ENCODE measurements at places on chromosomes 13 and 19. TPM values are rescaled to one million over a fixed set of nuclear protein-coding genes. Genes with fewer than 3 reads are reported as not detected.
A peak's percentile ranks its signal among the peaks of the same experiment; 100 is the strongest.

DNA sequence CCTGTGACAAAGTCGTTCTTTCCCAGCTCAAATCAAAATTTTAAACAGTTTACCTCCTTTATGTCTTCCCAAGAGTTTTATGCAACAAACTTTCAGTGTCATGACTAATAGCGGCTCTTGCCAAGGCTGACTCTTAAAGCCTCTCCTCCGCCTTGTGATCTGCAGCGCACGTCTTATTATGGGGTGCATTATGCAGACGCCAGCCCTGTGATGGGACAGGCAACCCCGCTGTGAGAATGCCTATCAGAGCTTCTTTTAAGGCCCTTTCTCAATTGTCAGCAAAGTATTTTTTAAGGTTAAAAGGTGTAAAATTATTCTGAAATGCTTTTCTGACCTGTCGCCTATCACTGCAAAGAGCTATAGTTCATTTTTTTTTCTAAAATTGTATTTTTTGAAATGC is 152.8 kb downstream of the SOX1 start:
- DNase-seq = no peak

DNA sequence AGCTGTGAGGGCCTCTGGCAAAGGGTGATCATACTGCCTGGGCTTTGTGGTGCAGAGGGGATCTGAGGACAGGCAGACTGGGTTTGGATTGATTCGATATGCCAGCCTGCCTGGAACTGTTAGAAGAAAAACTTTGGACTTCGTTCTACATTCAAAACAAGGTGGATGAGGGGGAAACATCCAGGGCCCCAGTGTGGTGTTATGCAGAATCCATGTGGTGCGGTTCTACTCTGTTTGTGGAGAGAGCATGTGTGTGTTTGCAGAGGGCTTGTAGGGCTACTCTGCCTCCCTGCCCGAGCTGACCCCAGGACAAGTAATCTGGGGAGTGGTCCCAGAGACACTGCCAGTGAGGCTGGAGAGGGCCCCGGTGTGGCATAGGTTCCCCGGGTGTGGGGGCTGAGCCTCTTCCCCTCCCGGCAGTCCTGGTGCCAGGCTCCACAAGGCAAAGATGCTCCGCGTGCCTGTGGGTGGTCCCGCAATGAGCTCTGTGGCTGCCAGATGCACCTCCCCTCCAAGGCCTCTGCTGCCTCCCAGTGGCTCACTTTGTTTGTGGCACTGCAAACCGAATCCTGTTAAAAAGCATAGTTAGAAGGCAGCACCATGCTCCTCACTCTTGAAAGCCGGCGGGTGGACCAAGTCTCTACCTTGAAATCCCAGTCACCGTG is 22.3 kb upstream of the TFDP1 start:
- peak; percentile 79 for DNase-seq

DNA sequence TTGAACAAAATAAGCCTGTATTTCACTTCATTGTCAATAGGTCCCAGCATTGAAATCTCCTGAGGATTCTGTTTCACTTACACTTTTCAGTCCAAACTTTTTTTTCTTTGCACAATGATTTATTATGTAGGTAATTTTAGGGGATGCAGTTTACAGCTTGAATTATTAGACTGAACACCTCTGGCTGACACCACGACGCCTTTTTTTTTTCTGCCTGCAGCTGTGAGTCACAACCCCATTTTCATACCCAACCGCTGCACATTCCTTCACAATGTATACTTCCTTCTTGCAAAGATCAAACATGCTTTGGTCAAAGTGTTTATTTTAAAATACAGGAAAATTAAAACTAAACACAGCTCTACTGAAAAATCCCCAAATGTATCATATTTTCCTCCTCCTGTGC is 11.4 kb downstream of the ZIC2 start:
- no peak for DNase-seq

NDUFA11 gene
- 558 TPM for total RNA-seq

NKG7 gene
- 0.99 TPM for total RNA-seq

ZNF146 gene
- 29.1 TPM for total RNA-seq

HAUS5 gene
- total RNA-seq = 3.9 TPM
